ENCODE measurements at places on chromosomes 2 and 18. TPM values are rescaled to one million over a fixed set of nuclear protein-coding genes. Genes with fewer than 3 reads are reported as not detected.

GRCh38 chr2:157899125-157899839, 23.2 kb upstream of the ACVR1 start:
- peak; percentile 84 for DNase-seq
- H3K27ac ChIP-seq, result peak overlapping the region; percentile 99
- peak overlapping the region; percentile 82 for H3K4me3 ChIP-seq

DNA sequence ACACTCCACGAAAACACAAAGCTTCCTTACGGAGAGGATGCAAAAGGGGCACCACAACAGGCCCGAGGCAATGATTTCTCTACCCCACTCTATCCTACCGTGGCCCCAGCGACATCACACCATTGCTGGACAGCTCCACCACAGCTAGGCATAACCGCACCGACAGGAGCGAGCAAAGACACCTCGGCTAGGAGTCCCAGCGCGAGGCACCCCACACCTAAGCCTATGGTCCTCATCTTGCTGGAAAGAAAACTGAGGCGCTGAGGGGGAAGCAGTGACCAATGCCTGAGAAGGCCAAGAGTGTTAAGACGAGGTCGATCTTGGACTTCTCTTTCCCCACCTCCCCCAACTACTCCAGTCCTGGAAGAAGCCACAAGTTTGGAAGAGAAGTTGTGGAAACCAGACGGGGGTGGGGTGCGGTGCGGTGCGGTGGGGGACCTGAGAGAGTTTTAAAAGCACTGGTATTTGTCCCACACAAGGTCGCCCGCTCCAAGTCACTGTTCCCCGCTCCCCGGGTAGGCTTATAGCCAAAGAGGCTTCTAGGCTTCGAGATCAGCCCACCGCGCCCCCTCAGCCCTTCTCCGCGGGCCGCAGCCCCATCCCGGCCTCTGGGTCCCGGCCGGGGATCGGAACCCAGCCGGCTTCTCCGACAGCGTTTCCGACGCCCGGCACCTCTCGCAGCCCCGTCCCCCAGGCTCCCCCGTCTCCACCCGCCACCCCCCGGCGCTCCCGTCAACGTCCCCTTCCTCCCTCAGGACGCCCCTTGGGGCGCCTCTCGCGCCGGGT, 766 bp downstream of the PDE6D start:
- H3K4me1 ChIP-seq, result peaks cover 45% of the 10 kb centered on the region
- H3K4me3 ChIP-seq, result peak overlapping the region; percentile 99
- DNase-seq, result peak; percentile 71
- H3K36me3 ChIP-seq, result peaks cover 9% of the 10 kb centered on the region
- peak overlapping the region; percentile 93 for H3K27ac ChIP-seq
- peaks cover 3% of the 10 kb centered on the region for H3K27me3 ChIP-seq

Gene ANKRD62
- total RNA-seq, result not detected

GRCh38 chr2:136055929-136056688, 61.8 kb downstream of the CXCR4 start:
- H3K4me1 ChIP-seq, result peaks cover 74% of the 10 kb centered on the region
- peak overlapping the region; percentile 53 for H3K4me3 ChIP-seq
- H3K27me3 ChIP-seq, result no peaks in the 10 kb centered on the region

DNA sequence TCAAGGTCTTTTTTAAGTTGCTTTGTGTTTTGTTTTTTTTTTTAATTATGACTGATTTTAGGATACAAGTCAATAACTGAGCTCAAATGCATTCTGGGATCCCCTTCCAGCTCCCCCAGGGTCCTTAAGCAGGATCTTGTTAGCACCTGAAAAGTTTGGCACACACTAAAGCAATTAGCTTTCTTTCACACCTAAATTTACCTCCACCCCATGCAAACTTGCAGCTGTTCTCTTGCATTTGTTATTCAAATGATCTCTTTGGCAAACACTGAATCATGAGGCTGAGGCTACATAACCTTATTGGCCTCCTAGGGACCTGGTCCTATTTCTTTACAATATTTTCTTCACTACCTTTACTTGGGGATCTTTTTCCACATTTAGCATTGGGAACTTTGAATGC, 2026.1 kb upstream of the CELF4 start:
- H3K36me3 ChIP-seq, result no peaks in the 10 kb centered on the region
- H3K27ac ChIP-seq, result no peak overlapping the region
- no peak overlapping the region for H3K4me3 ChIP-seq
- no peaks in the 10 kb centered on the region for H3K4me1 ChIP-seq

DNA sequence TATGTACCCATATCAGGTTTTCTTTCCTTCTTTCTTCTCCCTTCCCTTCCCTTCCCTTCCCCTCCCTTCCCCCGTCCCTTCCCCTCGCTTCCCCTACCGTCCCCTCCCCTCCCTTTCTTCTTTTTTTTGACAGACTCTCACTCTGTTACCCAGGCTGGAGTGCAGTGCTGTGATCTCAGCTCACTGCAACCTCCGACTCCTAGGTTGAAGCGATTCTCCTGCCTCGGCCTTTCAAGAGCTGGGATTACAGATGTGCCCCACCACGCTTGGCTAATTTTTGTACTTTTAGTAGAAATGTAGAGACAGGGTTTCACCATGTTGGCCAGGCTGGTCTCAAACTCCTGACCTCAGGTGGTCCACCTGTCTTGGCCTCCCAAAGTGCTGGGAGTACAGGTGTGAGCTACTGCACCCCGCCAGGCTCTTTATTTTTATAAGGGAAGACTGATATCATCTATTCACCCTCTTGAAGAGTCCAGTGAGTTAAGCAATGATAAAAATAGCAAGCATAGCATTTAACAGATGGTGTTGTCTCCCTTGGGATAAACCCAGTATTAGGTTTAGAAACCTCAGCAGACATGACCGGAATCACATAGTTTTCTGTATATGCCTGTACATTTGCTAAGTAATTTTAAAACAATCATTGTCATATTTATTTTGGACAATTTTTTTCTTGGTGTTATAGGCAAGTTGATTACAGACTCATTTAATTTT, 888.4 kb downstream of the TRIB2 start:
- H3K36me3 ChIP-seq, result no peaks in the 10 kb centered on the region
- no peak overlapping the region for H3K4me3 ChIP-seq
- no peaks in the 10 kb centered on the region for H3K4me1 ChIP-seq
- no peak for DNase-seq
- no peaks in the 10 kb centered on the region for H3K27me3 ChIP-seq
- H3K27ac ChIP-seq, result no peak overlapping the region

Gene SERPINB10
- total RNA-seq, result not detected

GRCh38 chr2:14861181-14861580, 228.7 kb downstream of the LRATD1 start:
- H3K27me3 ChIP-seq, result no peaks in the 10 kb centered on the region
- no peak for DNase-seq
- H3K27ac ChIP-seq, result no peak overlapping the region
- H3K4me1 ChIP-seq, result no peaks in the 10 kb centered on the region
- no peaks in the 10 kb centered on the region for H3K36me3 ChIP-seq

Gene STARD6
- total RNA-seq, result not detected
